SK-N-SH (cell line): ENCODE measurements at places on chromosomes 7 and 10. TPM values are rescaled to one million over a fixed set of nuclear protein-coding genes. Genes with fewer than 3 reads are reported as not detected.

TEX36 gene
- polyA plus RNA-seq, result not detected in 2 replicates

DNA sequence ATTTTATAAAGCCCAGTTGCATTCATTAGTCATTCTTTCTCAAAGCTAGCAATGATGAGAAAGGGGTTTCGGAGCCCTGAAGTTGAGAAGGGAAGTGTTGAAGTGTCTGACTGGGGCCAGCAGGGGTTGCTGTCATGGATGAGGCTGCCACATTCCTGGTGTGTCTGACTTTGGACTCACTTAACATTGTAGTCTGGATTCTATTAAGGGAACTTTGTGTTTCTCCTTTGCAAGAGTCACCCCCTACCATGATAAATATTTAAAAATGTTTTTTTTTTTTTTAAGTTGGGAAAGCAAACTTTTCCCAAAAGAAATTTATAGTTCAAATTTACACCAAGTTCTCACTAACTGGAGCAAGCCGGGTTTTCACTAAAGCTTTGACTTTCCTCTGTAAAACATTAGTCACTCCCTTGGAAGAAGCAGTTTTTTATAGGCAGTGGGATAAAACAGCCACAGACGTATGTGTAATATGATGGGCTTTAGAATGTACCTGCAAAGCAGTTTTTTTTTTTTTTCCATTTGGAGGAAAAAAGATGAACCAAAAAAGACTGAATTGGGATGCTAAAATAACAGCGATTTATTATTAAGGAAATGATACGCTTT is 243.6 kb downstream of the TWIST1 start:
- DNase-seq, result peak; percentile 19

DNA sequence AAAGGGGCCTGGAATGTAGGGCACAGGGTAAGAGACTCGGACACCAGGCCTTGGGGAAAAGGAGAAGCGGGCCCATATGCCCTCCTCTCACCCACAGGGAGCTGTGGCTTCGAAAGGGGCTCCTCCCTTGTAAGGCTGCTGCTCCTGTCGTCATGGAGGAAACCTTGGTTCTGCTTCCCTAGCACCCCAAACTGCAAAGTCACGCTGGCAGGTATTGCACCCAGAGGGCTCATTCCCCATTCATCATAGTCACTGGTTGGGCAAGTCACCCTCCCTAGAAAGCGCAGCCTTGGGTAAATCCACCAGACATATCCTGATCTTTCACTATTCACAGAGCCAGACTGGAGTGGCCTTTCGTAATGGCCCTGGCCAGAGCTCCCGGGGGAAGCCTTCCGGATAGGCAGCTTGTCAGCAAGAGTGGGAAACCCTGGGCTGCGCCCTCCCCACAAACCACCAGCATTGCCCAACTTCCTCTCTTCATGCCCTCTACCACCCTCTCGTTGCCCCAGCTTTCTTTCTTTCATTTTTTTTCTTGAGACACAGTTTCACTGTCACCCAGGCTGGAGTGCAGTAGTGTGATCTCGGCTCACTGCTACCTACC is 121.0 kb downstream of the HIP1 start:
- no peak for DNase-seq

- DNase-seq, result no peak
Observed at GRCh38 chr10:4034907-4035598, 250.0 kb upstream of the KLF6 start.

DNA sequence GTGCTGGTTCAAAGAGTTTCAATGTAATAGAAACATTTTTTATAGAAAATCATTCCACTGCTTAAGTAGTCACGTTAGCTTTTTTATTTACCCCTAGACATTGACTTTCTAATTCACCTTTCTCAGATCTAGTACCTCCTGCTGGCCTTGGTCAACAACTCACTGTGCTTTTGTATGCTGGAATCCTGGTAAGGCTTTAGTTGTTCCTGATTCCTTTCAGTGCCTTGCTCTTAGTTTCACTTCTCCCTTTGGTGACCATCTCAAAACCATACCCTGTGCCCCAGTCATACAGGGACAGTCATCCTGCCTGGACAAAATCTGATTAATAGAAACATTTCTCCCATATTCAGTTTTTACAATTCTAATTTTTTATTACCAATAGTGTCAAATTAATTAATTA is 130.2 kb downstream of the GPR37 start:
- no peak for DNase-seq

- no peak for DNase-seq
Observed at GRCh38 chr7:139681812-139682135, 96.0 kb downstream of the HIPK2 start.

DNA sequence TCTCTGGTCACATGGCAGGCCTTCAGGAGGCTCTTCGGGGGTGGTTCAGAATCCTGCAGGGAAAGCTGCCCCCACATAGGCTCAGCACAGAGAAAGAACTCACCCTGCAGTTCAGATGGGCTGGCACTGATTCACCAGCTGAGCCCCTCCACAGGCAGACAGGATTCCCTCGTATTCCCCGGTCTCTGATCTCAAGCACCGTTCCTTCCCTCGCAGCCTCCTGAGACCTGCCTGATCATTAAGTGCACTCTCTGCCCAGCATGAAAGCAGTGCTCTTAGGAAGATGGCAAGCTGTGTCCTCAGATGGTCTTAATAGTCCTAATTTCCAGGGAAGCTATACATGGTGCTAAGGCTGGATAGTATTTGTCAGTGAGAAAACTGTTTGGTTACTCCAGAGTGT is 78.2 kb upstream of the NPS start:
- no peak for DNase-seq

DNA sequence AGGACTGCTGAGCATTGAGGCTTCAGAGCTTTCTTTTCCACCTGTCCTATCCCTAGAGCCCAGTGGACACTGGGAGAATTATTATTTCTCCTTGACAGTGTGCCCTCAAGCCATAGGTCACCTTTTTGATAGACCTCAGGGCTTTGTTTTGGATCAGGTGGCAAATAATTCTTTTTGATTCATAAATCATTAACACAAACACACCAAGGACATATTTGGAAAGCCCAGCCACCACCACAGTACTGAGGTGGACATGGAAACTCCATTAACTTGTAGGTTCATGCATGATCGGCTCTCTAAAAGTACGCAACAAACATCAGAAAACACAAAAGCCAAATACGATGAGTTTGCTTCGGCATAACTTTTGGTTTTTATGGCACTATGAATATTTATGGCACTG is 17.8 kb upstream of the PLEKHS1 start:
- no peak for DNase-seq

- DNase-seq, result no peak
Observed at GRCh38 chr10:101708870-101709269, 13.9 kb upstream of the FBXW4 start.

DNA sequence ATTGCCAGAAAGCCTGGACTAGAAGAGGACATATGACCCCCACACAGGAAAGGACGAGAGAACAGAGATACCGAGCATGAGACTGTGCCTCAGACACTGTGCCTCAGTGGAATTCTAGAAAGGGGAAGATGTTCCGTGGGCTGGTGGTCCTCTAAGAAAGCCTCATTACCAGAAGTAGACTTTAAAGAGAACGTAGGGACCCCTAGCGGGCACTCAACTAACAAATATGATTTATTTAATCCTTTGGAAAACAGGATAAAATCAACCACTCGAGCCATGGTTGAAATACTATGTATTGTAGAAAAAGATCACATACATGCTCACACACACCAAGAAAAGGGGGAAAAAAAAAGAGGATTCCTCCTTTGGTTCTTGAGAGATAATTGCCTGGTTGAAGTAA is 701.2 kb upstream of the SORCS1 start:
- DNase-seq, result no peak

DNA sequence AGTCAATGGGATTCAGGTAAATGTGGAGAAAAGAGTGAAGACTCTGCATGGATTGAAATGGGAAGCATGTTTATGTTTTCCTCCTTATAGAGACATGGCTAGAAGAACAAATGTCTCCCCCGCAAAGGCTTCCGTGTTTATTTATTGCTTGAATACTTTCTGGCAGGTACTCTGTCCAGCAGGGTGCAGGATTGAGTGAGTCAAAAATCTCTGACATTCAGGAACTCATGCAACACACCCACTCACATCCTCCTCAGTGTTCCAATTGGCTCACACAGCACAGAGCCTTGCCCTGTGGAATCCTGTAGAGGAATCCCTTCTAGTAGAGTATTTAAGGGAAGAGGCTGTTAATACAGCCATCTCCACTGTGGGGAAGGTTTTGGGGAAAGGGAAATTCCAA is 290.3 kb upstream of the VWC2 start:
- peak; percentile 6 for DNase-seq

GRCh38 chr10:124792998-124793352 is 1.3 kb upstream of the EEF1AKMT2 start:
- no peak for DNase-seq

ACSM6 gene
- polyA plus RNA-seq, result not detected in 2 replicates

GRCh38 chr10:27861781-27862180 is 116.2 kb upstream of the MKX start:
- DNase-seq, result no peak

NME8 gene
- not detected in 2 replicates for polyA plus RNA-seq

- no peak for DNase-seq
Observed at GRCh38 chr10:12279281-12279680, 70.1 kb upstream of the CAMK1D start.

ADIRF gene
- polyA plus RNA-seq, result not detected in 2 replicates

DNA sequence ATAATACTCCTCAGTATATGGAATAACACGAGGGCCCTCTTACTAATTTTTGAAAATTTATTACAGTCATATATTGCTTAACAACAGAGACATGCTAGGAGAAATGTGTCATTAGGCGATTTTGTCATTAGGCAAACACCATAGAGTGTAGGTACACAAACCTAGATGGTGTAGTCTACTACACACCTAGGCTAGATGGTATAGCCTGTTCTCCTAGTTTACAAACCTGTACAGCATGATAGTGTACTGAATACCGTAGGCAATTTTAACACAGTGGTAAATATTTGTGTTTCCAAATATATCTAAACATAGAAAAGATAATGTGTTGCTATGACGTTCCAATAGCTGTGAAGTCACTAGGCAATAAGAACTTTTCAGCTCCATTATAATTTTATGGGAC is 12.8 kb downstream of the OR2F1 start:
- no peak for DNase-seq

DNA sequence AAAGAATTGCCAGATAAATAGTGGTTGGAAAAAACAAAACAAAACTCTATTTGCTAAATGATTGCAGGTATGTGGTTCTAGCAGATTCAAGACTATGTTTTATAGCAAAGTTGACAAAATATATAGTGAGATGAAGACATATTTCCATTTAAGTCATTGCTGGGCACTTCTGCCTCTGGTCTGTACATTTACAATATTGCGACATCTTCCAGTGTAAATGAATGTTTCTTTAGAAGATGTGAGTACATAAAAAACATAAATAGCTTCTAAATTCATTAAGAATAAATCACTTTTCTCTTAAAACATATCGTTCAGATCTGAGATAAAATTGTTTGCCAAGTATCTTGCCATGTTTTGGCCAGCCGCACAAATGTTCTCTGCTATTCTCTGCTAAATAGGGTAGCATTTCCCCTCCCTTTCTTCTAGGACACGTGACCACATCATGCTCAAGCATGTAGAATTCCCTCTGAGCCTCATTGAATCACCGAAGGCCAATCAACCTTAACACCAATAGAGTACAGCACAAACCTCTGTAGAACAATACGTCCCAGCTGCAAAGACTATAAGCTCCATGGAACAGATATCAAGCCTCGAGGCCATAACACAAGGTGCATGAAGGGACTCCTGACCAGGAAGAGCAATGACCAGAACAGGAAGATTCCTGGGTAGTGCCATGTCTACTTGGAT is 1173.3 kb downstream of the GATA3 start:
- DNase-seq, result no peak

DNA sequence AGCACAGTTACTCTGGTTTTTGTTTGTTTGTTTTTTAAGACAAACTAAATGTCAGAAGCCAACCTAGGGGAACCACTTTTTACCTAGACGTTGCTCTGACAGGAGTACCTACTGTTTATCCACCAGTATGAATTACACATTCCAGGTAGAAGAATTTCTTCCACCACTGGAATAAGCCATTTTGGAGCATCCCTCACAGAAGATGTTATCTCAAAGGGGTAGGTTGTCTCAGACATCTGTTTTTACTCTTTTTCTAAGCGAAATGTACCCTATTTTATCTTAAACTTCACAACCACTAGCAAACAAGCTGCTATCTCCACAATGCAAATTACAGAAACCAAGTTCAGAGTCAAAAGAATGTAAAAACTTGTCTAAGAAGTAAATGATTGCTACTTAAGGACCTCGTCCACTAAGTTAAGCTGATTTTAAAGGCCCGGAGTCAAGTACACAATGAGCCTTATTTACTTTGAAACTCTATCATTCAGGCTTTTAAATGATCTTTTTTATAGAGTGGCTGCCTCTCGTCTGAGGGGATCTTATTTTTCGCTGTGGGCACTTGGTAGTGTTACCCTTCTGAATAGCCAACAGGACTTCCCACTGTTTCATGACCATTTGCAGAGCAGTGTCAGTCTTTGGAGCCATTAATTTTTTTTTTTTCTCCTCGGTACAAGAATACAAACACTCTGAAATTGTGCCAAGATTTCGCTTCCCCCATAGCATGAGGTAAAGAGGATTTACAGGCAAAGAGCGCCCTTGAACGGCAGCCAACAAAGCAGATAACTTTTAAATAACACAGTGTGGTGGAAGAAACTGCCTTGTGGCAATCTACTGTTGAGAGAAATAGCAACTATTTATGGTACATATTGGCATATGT is 15.7 kb upstream of the ARMC3 start:
- DNase-seq, result peak; percentile 53

DNA sequence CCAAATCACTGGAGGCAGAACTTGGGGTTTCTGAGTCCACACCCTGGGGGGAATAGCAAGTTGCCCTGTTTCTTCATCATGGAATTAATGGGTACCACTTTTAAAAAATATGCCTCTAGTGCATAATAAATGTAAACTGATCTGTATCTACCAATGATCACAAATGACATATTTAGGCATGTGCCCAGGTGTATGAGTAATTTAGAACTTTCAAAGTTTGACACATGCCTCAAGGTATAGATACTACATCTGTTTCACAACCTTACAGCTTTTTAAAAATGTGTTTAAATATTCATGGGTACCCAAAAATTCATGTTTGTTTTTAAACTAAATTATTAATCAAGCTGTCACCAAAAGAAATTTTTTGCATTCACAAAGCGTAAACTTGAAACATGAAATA is 226.0 kb downstream of the KIAA1217 start:
- DNase-seq, result no peak

DNA sequence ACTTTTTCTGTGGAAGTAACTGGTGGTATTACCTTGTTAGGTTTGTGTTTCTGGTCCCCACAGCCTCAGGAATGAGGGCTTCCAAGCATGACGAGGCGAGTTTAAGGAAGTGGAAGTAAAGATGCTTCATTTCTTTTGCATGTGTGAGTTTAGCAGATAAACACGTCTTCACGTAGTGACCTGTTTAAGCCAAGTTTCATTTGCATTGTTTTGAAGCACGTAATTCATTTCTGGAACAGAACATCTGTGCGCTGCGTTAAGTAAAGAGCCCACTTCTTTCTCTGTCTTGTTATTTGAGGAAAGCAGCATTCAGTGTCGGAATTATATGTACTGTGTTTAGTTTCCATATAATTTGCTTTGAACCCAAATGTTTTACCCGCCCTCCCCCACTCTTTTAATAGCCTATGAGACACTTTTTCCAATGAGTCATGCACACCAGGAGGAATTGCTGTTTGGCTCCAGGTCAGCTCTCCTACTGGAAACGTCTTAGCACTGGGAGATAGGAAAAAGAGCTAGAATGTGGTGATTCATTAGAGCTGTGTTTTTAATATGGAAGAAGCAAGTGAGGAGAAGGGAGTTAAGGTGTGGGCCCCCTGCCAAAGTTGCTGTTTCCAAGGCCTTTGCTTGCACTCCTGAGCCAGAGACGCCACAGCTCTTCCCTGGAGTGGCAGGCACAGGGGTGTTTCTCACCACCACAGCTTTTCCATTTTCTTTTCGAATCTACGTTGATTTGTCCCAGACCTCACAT is 36.7 kb downstream of the BTBD16 start:
- DNase-seq, result no peak
